ENCODE measurements at places on chromosomes 3 and 15.
A peak's percentile ranks its signal among the peaks of the same experiment; 100 is the strongest.

DNA sequence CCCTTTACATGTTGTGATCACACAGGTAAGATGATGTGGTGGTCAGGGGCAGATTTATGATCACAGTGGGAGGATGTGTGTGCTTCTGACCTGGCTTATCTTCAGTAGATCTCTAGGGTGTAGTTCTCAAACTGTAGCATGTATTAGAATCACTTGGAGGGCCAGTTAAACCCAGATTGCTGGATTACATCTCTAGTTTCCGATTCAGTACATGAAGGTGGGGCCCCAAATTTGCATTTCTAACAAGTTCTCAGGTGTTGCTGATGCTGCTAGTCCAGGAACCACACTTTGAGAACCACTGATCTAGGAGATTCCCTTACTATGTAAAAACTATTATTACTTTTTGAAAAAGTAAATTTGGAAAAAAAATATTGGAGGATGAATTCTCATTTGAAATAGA lies 199.3 kb upstream of the GOLIM4 start:
- DNase-seq = no peak

DNA sequence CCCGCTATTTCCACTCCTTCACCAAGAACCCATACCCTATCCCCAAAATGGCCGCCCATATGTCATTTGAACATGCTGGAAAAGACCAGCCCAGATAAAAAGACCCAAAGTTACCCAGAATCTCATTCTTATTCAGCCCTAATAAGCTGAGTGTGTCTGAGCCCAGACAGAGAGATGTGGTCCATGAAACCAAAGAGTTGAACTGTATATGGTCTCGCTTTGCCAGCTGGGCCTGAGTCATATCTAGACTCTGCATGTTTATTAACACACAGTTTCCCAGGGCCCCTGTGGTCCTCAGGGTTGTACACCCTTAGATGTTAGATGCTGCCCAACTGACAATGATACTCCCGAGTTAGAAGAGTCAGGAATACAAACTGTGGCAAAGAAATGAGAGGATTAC lies 201.9 kb upstream of the STRIT1 start:
- no peak for DNase-seq

DNA sequence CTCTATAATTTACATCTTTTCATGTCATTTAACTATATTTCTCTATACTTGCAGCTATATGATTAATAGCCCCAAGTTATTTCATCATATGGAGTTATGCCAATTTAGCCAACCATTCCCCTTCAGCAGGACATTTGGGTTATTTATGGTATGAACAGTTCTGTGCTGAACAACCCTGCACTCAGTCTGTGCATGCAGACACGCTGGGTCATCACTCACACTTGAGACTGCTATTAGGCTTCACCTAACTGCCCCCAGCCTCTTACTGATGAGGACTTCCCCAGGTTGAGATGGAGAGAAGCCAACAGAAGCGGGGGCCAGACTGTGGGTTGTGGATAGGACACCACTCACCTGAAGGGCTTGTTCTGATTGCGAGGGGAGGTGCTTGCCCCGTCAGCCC lies 7.3 kb downstream of the TADA3 start:
- DNase-seq = peak; percentile 67

DNA sequence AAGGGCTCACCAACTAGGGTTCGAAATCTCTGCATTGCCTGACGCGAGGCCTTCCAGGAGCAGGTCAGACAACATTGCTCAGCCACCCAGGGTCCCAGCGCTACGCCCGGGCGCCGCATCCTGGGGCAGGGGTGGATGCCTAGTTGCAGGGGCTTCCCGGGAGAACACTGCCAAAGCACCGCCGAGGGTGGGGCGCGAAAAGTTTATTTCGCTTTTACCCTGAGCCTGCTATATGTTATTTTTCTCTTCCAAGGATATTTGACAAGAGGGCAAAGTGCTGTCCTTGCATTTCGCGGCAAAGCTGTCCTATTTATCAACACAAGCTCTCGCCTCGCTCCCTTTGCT lies 549 bp upstream of the SOX14 start:
- DNase-seq = no peak

- DNase-seq = no peak
These were observed 151.5 kb downstream of the ALCAM start for GRCh38 chr3:105518203-105518602.

DNA sequence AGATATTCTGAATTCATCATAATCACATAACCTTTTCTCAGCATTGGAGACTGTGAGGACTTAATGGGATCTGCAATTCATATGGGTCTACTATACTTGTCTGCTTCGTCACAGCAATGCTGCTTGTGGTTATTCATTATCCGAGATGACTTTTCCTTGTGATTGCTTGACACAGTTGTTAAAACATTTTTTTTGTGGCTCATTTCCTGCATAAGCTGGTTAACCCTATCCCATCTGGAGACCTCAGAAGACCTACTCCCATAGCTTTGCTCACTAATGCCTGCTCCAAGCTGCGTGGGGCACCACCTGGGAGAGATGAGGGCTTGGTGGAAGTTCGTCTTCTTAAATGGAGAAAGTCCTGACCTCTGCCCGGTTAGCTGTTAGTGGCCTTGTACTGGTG lies 360.8 kb downstream of the CHST2 start:
- no peak for DNase-seq

Data from aorta (tissue), 5 donors.